ENCODE measurements at places on chromosomes 2 and 18. TPM values are rescaled to one million over a fixed set of nuclear protein-coding genes. Genes with fewer than 3 reads are reported as not detected.

Gene TSPYL6
- total RNA-seq = not detected

Gene WDR12
- total RNA-seq = 45.8 TPM

Gene OSR1
- total RNA-seq = 9.1 TPM

Gene CDH2
- total RNA-seq = 165 TPM

Gene TOGARAM2
- total RNA-seq = not detected

Gene MAL
- total RNA-seq = not detected

Gene CFAP221
- not detected for total RNA-seq

Gene NPPC
- total RNA-seq = not detected

Gene UGT1A4
- not detected for total RNA-seq

Gene RGPD4
- not detected for total RNA-seq

Gene MYO7B
- total RNA-seq = under 0.01 TPM

GRCh38 chr2:156476850-156477206 is 40.6 kb downstream of the GPD2 start:
- peak; percentile 73 for DNase-seq

- DNase-seq = no peak
These were observed 89.4 kb upstream of the EML6 start for GRCh38 chr2:54634021-54634420.

DNA sequence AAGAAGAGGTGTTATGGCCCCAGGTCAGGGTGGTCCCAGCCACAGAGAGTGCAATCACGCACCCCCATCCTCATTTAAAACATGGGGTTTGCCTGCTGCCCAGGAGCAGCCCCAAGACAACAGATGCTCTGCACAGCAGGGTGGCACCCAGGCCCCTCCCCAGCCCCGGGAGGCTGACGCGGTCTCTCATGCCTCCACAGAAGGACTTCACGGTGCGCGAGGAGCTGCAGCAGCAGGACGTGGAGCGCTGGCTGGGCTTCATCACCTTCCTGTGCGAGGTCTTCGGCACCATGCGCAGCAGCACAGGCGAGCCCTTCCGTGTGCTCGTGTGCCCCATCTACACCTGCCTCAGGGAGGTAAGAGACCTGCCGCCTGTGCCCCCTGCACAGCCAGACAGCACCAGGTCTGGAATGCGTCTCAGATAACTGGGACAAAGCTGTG is 133.7 kb downstream of the SMAD7 start:
- DNase-seq = no peak

DNA sequence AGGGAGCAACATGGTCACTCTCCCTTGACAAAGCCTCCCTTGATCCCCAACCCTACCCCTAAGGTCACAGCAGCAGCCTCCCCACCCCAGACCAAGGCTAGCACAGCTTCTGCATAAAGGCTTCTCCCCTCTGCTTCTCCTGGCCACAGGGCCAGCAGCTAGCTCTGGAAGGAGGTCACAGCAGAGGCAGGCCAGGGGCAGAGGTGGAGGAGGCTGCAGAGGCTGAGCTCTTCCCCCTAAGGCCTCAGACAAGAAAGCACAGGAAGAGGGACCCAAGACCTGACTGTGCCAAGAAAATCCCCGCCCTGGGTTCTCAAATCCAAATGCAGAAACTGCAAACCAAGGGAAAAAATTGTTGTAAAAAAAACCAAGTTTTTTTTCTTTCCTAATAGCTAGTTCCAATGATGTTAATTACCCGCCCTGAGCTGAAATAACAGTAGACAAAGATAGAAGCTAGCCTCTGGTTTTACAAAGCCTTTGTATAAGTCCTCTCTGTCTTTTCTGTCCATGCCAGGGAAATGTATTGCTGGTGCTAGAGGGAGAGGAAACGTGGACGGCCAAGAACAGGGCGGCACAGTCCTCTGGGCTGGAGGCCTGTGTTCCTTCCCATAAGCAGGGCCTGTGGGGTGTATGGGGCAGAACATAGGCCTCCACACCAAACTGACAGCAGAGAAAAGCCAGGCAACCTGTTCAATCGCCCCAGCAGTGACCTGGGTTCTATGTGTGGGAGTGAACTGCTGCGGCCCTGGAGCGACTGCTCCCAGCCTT is 79.5 kb downstream of the POLR1A start:
- no peak for DNase-seq

DNA sequence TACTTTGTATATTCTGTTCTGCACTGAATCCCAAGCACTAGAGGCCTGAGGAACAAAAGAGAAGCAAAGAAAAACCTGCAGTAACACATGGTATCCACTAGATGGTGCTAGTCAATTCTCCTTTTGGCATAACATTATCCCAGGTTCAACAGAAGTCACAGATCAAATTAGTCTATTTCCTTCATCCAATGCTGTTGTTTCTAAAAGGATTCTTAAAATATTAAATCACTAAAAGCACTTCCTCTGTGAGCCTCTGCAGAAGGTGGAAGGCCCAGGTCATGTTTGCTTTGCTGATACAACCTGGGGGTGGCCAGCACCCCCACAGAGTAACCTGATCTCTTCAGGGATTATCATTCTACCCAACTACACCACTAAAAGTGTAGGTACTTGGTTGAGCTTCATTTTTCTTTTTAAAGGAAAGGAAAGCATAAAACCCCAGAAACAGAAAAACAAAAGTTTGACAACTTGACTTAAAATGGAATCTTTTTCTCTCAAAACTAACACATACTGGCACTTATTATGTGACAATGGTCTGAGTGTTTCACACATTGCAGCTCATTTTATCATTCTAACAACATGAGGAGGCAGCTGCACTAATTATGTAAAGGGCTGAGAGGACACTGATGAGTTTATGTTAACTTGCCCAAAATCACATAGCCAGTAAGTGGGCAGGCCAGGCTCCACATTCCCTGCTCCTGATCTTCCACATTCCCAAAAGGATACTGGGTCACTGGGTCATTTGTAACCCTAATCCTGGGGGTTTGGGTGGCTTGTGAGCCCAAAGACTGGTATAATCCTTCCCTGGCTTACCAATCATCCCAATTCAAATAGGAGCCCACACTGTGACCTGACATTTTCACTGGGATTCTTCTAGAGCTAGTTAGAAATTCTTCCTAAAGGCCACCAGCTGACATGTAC is 66.8 kb upstream of the DNER start:
- peak; percentile 56 for DNase-seq

DNA sequence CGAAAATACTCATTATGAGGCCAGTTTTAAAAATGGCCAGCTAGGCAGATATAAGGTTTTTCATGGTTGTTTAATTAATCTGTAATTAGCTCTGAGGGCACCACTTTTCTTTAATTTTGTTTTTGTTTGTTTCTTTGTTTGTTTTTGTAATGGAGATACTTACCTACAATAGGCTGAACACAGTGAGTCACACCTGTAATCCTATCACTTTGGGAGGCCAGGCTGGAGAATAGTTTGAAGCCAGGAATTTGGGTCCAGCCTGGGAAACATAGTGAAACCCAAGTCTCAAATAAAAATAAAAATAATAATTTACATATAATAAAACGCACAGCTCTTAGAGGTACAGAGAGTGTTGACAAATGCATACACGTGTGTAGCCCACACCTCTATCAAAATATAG is 56.8 kb upstream of the MSH2 start:
- DNase-seq = no peak

DNA sequence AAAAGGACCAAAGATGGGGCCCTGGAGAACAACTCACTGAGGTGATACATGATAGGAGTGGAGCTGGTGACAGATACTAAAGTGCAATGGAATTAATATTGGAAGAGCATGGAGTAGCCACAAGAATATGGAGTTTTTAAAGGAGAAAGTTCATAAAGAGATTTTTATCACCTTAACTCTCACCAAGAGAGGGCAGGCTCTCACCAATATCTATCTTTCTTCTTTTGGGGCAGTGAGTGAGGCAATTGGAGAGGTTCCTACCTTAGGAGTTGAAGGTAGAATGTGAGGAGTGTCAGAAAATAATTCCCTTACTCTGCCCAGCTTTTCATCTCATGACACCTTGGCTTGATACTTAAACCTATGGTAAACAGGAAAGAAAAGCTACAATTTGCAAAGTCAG is 233.7 kb upstream of the CWC22 start:
- DNase-seq = peak; percentile 45

DNA sequence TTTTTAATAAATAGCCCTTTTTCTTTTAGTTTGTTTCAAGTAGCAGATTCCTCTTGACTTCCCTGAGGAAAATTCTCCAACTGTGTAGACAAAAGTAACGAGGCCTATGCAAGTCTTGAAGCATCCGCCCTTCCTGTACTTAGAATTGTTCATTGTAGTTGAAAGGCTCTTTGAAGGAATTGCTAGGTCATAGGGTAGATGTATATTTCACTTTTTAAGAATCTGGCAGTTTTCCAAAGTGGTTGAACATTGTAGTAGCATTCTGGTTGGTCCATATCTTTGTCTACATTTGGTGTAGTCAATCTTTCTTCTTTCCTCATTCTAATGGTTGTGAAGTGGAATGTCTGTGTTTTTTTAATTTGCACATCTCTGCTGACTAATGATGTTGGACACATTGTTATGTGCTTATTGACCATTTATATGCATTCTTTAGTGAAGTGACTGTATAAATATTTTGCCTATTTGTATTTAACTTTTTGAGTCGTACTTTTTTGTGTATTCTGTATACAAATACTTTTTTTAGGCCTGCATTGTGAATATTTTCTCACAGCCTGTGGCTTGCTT is 5.6 kb upstream of the SERPINB11 start:
- peak; percentile 44 for DNase-seq

GRCh38 chr2:107325981-107326786 is 440.2 kb upstream of the ST6GAL2 start:
- peak; percentile 15 for DNase-seq

DNA sequence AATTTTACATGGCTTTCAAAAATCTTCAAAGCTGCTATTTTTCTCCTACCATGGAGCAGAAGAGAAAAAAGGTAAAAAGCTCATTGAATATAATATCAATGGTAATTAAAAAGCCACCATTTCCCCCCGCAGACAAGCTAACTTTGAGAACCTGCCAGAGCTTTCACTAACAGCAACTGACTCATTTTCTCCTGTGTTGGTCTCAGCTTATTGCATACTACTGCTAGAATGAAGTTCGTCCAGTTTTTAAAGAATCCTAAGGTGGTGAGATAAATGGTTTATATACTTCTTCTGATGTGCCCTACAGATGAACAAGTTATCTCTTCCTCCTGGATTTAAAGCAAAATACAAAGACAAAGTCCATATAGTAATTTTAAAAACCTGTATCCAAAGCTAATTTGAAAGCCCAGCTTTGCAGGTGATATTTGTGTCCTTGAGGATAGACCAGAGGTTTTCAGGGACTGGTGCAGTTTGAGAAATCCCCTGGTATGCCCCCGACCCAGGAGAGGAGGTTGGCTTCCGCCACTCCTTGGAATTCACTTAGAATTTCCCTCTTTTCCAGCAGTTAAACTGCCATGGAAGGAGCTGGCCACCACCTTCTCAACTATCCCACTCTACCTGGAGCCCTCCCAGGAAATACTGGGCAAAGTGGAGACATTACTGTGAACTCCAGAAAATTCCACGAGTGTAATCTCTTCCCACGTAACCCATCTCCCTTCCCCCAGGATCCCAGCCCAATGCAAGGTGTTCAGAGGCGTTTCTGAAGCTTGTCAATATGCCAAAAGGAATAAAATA is 17.5 kb downstream of the YPEL5 start:
- peak; percentile 78 for DNase-seq

DNA sequence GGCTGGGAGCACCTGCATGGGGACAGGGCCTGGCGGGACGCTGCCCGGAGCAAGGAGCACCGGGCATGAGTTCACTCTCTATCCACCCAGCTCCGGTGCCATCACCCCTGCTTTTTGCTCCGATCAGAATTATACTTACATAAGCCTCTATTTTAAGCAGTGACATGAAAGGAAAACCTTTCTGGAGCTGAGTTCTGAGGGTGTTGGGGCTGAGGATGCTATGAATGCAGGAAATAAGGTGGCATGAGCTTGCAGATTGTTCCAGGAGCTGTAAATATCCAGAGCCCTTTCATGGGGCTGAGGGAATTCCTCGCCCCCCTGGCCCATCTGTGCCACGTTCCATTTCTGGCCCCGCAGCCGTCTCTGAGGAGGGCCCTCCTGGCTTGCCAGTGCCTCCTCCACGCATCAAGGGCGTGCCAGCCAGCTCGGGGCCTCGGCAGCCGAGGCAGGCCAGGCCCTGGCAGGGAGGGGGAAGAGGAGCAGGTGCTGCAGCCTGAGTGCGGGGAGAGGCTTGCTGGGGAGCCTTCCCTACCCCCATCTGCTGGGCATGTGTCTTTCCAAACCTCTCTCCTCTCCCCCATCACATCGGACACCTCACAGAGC is 91.7 kb upstream of the MCFD2 start:
- no peak for DNase-seq

- peak; percentile 91 for DNase-seq
These were observed 737.6 kb downstream of the SLC4A3 start for GRCh38 chr2:220365023-220365422.

GRCh38 chr2:220162320-220162719 is 534.9 kb downstream of the SLC4A3 start:
- DNase-seq = peak; percentile 66

DNA sequence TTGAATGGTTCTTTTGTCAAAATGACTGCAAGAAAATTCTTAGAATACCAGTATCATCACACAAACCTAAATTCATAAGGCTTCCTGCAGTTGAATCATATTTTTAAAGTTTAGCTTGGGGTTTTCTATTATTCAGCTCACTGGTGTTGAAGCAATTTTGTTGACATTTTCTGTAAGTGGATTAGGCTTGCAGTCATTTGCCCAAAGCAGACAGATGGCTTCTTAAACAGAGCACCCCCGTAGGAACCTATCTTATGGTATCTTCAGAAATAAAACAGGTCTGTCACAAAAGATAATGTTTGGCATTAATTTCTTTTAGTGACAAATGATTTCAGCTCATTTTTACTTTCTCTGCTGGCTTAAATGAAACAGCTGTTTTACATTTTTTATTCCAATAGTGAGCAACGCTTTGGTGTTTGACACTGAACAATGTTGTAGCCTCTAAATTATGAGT is 331.1 kb downstream of the PLCL1 start:
- peak; percentile 70 for DNase-seq

GRCh38 chr2:1581965-1582625 is 162.2 kb downstream of the PXDN start:
- DNase-seq = peak; percentile 70

GRCh38 chr2:104976603-104977120 is 61.2 kb upstream of the MRPS9 start:
- DNase-seq = no peak

GRCh38 chr2:33272001-33272400 is 204.4 kb upstream of the RASGRP3 start:
- DNase-seq = peak; percentile 70

GRCh38 chr2:164642946-164643555 is 21.8 kb upstream of the GRB14 start:
- DNase-seq = no peak

DNA sequence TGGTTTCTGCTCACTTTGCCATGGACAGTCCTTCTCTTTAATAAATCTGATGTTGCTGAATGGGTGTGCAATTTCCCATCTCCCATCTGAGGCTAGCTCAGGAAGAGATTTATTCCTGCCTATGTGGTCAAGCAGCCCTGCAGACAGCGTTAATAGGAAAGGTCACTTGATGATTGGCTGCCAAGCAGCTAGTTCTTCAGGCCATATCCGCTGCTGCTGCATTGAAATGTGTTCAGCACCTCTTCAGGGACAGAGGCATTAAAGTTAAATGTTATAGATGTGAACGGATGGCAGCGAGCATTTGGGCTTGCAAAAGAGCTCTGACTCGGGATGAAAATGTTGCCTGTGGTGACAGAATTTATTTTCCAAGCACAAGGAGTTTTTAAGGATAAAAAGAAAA is 474.2 kb downstream of the PIK3C3 start:
- no peak for DNase-seq

GRCh38 chr18:63844254-63844653 is 43.3 kb upstream of the SERPINB2 start:
- DNase-seq = peak; percentile 66

- no peak for DNase-seq
These were observed 63.4 kb downstream of the LHCGR start for GRCh38 chr2:48691935-48692691.

- DNase-seq = no peak
These were observed 73.1 kb upstream of the BZW1 start for GRCh38 chr2:200738590-200738989.

Measured in GM23248 (cell line).